ENCODE measurements at places on chromosomes 2 and 18. TPM values are rescaled to one million over a fixed set of nuclear protein-coding genes. Genes with fewer than 3 reads are reported as not detected.

DNA sequence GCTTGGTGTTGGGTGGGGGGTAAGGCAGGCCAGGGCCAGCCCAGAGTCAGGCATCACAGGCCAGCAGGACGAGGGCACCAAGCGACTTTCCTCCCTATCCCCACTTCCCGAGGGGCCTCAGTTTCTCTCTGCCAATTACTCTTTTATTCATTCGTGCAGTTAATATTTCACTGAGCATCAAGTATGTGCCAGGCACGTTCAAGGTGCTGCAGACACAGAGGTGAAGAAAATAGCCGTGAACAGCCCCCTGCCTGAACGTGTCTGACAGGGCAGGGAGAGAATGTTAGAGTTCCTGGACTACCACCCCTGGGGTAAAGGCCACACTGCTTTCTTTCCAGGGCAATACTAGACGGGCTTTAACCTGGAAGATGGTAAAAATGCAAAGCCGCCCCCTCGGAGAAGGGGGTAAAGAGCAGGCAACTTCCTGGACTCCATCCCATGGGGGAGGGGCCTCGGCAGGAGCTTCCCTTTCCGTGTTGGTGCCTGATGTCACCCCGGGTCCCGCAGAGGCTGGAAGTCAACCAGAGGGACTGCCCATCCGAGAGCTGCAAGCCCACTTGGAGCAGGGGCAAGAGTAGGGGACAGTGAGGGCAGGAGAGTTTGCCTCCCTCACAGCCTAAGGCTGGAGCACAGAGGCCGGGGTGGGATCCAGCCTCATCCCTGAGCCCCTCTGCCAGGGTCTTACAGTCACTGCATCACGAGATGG, 47.1 kb downstream of the CENPO start:
- DNase-seq: no peak

DNA sequence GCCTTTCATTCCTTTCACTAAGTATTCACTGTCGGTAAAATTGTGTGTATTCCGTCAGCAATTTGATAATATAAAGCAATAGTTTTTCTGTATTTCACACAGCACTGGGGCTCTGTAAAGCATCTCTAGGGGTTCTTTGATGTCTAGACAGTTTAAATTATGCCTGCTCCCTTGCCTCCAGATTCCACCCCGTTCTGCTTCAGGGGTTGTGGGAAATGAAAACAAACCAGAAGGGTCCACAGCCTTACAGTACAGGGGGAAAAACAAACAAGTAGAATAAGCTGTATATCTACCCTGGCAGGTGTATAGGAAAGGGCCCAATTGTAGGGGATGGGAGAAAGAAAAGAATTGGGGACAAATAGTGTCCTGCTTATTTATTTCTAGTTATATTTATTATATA, 63.1 kb downstream of the ASXL3 start:
- no peak for DNase-seq

GRCh38 chr2:114167799-114168198, 274.6 kb upstream of the DPP10 start:
- DNase-seq: no peak

- DNase-seq: no peak
Observed at GRCh38 chr18:25019086-25019860, 332.7 kb downstream of the ZNF521 start.

DNA sequence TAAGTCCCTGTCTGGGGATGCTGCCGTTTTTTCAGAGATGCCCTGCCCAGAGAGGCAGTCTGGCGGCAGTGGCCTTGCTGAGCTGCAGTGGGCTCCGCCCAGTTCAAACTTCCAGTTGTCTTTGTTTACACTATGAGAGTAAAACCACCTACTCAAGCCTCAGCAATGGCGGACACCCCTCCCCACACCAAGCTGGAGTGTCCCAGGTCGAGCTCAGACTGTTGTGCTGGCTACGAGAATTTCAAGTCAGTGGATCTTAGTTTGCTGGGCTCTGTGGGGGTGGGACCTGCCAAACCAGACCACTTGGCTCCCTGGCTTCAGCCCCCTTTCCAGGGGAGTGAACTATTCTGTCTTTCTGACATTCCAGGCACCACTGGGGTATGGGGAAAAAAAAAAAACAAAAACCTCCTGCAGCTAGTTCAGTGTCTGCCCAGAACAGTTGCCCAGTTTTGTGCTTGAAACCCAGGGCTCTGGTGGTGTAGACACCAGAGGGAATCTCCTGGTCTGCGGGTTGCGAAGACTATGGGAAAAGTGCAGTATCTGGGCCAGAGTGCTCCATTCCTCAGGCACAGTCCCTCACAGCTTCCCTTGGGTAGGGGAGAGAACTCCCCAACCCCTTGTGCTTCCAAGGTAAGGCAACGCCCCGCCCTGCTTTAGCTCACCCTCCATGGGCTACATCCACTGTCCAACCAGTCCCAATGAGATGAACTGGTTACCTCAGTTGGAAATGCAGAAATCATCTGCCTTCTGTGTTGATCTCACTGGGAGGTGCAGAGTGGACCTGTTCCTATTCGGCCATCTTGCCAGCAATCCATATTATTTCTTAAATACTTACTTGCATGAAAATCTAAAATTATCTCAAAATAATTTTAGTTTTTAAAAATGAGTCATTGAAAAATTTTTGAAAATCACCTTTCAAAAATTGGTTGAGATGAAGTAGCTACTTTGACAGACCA, 338.0 kb downstream of the OSR1 start:
- DNase-seq: no peak

GRCh38 chr2:105087273-105087672, 49.4 kb downstream of the MRPS9 start:
- no peak for DNase-seq

DNA sequence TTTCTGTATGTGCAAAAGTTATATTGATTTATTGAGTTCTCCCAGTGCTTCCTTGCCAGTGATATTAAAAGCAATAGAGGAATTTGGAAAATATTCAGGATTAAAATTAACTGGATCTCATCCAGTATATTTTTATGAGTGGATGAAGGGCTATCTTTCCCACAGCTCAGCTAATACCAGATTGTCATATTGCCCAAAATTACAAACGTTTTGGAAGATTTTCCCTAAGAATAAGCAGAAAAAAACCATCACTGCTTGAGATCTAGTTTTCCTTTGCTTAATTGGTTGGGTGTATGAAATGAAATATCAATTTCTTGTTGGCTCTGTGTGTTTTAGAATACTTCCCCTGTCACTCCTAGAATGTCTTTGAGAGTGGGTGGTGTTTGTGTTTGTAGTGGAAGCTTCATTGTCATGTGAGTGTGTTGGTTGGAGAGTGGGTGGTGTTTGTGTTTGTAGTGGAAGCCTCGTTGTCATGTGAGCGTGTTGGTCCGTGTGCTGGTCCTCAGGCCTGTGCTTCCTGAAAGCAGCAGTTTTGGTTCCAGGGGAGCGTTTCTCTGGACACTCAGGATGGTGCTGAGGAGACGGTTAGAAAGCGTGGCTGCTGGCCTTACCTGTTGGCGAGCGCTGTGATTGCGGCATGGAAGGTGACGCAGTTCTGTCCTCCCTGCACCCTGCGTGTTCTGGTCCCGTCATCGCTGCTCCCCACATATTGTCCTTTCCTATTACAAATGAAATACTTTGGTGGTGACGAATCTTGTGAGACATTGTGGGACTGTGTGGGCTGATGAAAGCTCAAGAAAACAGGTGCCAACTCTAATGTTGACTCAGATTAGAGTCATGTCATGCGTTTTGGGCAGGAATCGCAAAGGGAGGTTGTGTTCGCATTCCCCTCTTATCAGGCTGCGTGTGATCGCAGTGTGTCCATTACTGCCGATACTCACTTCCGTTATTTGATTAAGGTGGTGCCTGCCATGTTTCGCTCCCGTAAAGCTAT, 12.4 kb downstream of the ASB1 start:
- DNase-seq: peak; percentile 57

GRCh38 chr2:18518116-18519111, 42.0 kb downstream of the RDH14 start:
- DNase-seq: no peak

CRYBA2 gene
- not detected for total RNA-seq

DUSP2 gene
- 525 TPM for total RNA-seq

MYOM1 gene
- 0.42 TPM for total RNA-seq

GALNT5 gene
- total RNA-seq: 0.15 TPM

DPP10 gene
- not detected for total RNA-seq
